Lung (tissue), 17 donors: ENCODE measurements at places on chromosomes 12 and 14. TPM values are rescaled to one million over a fixed set of nuclear protein-coding genes. Genes with fewer than 3 reads are reported as not detected.

Gene PEX5
- 52.1 TPM for total RNA-seq

GRCh38 chr12:26135571-26135970, 10.7 kb upstream of the BHLHE41 start:
- DNase-seq: no peak

Gene SLCO1B3
- not detected for total RNA-seq

Gene CLEC6A
- total RNA-seq: 1.1 TPM

Gene KRT2
- not detected for total RNA-seq

DNA sequence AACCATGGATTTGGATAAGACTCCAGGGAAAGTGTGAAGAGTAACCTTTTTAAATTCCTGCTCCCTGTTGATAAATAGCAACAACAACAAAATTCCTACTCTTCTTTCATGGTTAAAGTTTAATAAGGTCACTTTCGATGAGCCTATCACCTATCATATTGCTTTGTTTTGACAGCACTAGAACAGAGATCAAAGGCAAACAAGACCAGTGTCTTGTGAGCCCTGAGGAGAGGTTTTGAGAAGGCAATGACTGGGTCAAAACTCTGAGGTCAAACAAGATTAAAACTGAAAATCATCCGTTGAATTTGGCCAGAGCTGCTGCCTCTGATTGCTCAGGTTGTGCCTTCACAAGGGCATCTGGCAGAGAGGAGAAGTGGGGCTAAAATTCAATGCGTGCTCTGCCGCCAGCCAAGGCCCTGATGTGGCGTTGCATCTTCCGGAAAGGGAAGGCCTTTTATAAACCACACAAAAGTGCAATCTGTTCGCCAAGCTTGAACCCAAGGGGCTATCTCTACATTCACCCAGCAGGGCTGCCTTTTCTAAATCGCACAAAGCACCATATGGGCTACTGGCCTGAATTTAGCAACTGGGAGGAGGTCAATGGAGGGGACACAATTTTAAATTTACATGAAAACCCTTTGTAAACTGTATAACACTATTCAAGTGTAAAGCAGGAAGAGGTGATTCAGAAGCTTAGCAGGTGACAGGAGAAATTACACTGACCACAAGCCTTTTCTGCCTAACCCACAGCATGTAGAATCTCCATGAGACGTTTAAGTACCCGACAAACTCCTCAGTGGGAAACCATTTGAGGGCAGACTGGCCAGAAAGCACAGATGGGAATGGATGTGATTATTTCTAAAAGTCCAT, 140.8 kb downstream of the DAD1 start:
- DNase-seq: no peak

DNA sequence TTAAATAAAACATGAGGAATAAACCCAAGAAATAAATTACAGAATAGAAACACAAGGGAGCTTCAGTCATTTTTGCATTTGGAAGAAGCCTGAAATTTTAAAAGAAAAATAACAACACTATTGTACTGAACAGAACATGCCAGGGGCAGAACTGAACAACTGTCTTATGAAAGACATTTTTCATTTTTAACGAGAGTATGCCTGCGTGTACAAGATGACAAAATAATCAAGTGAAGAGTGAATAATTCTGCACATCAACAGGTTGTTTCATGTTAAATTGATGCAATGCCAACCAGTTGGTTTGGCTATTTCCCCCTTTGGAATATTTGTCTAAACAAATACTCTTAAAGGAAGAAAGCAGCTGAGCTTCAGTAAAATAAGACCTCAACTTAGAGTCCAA, 103.3 kb upstream of the BTG1 start:
- no peak for DNase-seq

Gene ZNF891
- 1.3 TPM for total RNA-seq

Gene CLEC1A
- total RNA-seq: 18.7 TPM

- peak; percentile 11 for DNase-seq
These were observed 218.7 kb upstream of the EGLN3 start for GRCh38 chr14:34169561-34169960.
